Pulmonary artery endothelial cell (primary cell): ENCODE measurements at places on chromosomes 6 and 20. TPM values are rescaled to one million over a fixed set of nuclear protein-coding genes. Genes with fewer than 3 reads are reported as not detected.

C6orf163 gene
- 0.56 and 1.1 TPM in 2 replicates for total RNA-seq

MCCD1 gene
- total RNA-seq, result not detected in 2 replicates

- no peak for DNase-seq
These were observed 41.9 kb downstream of the PCNA start for GRCh38 chr20:5077761-5078387.

GRCh38 chr6:34867484-34867883 lies 20.4 kb downstream of the TAF11 start:
- no peak for DNase-seq

ABCF1 gene
- total RNA-seq, result 53.0 and 67.9 TPM in 2 replicates

DNA sequence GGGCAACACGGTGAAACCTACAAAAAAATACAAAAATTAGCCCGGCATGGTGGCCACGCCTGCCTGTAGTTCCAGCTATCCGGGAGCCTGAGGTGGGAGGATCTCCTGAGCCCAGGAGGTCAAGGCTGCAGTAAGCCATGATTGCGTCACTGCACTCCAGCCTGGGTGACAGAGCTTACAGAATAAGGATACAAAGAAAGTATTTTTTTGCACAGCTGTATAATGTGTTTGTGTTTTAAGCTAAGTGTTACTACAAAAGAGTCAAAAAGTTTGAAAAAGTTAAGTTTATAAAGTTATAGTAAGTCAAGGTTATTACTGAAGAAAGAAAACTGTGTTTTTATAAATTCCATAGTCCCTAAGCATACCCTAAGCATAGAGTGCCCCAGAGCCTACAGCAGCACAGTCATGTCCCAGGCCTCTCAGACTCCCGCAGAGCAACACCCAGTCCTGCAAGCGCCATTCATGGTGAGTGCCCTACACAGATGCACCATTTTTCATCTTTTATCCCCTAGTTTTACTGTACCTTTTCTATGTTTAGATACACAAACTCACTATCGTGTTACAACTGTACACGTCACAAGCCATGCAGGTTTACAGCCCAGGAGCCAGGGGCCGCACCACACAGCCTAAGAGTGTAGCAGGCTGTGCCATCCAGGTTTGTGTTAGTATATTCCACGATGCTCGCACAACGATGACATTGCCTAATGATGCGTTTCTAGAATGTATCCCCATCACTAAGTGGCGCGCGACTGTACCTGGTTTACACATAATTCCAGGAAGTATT lies 22.4 kb downstream of the TAF4 start:
- DNase-seq, result no peak

MYBL2 gene
- total RNA-seq, result 26.6 and 41.9 TPM in 2 replicates

DNA sequence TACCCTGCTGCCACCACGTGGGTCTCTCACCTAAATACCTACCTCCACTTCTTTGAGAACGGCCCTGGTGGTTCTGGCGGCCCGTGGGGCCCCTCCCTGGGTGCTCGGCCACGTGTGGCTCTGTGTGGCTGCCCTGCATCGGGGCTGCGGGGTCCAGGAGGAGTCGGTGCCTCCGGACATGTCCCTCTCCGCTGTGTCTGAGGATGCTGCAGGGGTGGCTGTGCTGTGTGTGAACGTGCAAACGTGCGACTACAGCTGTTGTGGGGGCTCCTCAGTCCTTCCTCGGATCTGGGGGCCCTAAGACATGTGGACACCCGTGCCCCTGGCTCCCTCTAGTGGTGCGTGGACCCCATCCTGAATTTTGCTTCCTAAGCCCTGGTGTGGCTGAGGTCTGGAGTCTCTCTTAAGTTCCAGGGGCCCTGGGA lies 691.8 kb downstream of the QKI start:
- no peak for DNase-seq

- DNase-seq, result no peak
These were observed 353.3 kb upstream of the ARID1B start for GRCh38 chr6:156423829-156424228.

- no peak for DNase-seq
These were observed 53.6 kb downstream of the CDC40 start for GRCh38 chr6:110233770-110234374.

DNA sequence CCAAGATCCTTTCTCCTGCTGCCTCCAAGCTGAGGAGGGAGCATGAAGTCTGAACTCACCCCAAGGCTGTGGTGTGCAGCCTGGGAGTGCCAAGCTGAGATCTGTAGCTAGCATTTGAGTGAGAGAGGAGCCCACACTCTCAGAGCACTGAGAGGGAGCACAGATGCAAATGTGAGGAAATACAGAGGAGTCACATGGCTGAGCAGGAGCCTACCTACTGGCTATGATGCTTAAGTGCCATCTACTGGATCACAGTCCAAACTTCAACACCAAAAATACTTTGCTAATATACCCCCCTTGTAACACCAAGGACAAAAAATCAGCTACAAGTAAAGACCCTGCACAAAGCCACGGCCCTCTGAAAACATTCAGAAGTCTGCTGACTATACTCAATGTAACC lies 94.4 kb upstream of the IMPG1 start:
- DNase-seq, result no peak

- no peak for DNase-seq
These were observed 30.2 kb downstream of the ZHX3 start for GRCh38 chr20:41287327-41287726.

REV3L gene
- 19.7 and 20.0 TPM in 2 replicates for total RNA-seq

MTCH1 gene
- total RNA-seq, result 305 and 329 TPM in 2 replicates

- no peak for DNase-seq
These were observed 66.3 kb upstream of the CD93 start for GRCh38 chr20:23152308-23152892.

DNA sequence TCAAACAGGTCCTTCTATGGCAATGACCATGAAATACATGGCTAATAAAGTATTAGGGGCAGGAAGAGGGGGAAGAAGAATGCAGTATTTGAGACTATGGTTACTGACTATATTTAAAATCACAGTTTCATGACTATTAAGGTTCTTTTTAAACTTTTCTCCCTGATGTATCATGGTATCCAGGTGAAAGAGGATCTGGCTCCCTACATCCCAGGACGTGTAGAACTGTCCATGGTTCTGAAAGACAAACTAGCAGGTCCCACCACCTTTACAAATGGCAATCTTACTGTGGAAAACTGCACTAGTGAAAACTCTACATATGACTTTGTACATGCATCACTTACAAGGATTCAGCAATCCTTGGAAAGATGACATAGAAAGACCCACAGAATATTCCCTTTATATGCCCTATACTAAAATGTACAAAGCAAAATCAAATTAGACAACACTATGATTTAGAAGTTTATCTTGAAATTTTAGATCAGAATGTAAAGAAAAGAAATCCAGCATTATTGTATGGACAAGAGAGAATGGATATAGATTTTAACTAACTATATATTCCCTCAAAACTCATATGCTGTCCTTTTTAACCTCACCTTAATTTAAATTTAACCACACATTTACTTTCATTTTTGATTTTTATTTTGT lies 33.5 kb downstream of the RPP21 start:
- DNase-seq, result no peak

PRRT1 gene
- 0.07 TPM in 1 of 2 replicates, not detected in the other for total RNA-seq

DNA sequence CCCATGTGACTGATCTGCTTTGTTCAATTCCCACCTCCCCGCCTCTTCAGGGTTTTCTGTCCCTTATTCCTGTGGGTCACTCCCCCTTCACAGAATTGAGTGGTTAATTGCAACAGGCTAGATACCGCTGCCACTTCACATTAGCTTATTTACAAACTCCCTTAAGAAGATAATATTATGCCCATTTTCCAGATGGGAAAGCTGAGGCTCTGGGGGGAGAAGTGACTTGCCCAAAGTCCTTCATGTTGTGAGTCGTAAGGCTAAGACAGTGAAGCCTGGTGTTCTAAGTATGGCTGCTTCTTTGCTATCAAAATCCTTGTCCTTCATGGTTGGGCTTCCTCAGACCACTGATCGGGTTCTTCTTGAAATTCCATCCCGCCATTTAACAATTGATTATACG lies 39.9 kb upstream of the PBOV1 start:
- no peak for DNase-seq

DNA sequence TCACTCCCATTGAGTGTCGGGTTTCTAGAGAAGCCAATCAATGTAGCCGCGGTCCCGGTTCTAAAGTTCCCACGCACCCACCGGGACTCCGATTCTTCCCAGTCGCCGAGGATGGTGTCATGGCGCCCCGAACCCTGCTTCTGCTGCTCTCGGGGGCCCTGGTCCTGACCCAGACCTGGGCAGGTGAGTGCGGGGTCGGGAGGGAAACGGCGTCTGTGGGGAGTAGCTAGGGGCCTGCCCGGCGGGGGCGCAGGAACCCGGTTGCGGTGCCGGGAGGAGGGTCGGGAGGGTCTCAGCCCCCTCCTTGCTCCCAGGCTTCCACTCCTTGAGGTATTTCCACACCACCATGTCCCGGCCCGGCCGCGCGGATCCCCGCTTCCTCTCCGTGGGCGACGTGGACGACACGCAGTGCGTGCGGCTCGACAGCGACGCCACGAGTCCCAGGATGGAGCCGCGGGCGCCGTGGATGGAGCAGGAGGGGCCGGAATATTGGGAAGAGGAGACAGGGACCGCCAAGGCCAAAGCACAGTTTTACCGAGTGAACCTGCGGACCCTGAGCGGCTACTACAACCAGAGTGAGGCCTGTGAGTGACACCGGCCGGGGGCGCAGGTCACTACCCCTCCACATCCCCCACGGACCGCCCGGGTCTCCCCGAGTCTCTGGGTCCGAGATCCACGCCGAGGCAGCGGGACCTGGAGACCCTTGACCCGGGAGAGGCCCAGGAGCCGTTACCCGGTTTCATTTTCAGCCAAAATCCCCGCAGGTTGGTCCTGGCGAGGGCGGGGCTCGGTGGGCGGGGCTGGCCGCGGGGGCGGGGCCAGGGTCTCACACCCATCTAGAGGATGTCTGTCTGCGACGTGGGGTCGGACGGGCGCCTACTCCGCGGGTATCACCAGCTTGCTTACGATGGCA lies 35.2 kb upstream of the HLA-G start:
- DNase-seq, result no peak

DNA sequence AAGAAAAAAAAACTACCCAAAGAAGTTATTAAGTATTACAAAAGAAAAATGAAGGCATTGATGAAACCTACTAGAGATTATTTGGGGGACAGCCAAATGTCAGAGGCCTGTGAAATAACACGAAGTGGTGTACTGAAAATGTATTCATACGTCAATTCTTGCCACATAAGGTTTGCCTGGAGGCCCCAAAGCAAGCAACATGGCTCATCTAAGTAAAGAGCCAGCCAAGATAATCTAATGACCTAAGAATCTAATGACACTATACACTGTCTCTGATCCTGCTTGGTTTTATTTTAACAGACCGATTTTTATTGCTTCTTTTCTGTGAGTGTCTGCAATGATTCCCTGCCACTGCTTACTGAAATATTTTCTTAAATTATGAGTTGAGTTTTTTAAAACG lies 34.7 kb downstream of the FILIP1 start:
- DNase-seq, result no peak

- no peak for DNase-seq
These were observed 312.0 kb downstream of the SAMD5 start for GRCh38 chr6:147820520-147820919.

DNA sequence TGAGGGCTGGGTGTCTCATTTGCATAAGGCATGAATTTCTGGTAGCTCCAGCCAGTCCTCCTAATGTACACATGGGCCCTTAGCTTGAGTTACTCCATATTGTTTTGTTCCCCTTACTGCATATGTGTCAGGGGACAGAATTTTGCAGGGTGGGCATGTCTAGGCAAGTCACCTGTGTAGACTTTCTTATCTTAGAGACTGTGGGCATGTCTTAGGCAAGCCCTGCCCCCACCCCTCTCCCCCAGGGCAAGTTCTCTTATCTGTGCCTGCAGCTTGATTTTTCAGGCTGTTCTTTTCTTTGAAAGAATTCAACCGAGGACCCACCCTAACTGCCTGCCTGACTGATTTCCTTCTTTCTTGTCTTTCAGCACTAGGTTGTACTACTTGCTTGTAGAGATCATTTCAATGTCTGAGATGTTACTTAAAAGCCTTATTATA lies 32.1 kb downstream of the NHLRC1 start:
- no peak for DNase-seq

GRCh38 chr6:41258196-41258493 lies 28.3 kb downstream of the TREM1 start:
- no peak for DNase-seq

- DNase-seq, result no peak
These were observed 23.9 kb upstream of the APMAP start for GRCh38 chr20:25016471-25016870.

DNA sequence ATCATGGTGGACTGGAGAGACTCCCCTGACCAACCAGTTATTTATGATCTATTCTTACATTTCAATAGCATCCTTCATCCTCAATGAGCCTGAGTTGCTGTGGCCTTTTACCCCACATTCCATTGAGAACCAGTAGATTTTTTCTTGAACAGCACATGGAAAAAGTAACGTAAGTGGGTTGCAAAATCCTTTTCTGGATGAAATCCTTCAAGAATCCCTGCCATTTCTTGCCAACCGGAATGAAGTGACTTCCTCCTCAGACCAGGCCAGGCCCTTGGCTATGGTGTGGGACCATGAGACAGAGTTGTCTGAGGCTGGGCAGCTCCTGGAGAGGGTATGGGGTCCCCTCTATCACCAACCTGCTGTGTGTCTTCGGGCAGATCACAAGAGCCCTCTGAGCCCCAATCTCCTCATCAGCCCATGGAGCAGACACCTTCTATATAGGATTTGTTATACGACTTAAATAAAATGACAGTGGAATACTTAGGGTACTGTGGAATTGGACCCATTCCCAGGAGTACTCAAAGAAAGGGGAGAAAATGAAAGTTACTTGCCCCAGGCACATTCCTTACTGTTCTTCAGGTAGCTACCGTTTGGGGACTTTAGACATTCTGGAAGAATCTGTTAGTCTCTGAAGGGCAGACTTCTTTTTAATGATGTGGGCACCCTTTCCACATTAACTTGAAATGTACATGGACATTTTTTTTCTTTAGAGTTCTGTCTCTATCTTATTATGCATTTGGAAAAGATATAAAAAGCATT lies 10.9 kb downstream of the EYA2 start:
- DNase-seq, result no peak

DNA sequence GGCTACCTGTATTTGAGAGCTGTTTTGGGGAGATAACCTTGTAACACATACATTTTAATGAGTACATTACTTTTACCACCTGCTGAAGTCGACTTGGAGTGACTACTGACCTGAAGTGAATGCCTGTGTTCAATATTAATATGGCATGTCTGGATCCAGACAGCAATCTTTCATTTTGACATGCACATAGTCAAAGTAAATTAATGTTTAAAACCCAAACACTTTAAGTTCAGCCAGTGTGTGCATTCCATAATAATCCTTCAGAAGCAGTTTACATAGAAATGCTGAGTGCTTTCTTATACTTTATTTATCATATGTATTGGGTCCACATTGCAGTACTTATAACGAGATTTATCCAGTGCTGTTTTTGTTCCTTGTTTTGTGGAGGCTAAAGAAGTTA lies 38.0 kb downstream of the CDKAL1 start:
- no peak for DNase-seq

- DNase-seq, result no peak
These were observed 311.6 kb downstream of the QKI start for GRCh38 chr6:163726037-163726695.

GRCh38 chr20:58619864-58620431 lies 31.1 kb upstream of the STX16 start:
- no peak for DNase-seq

DNA sequence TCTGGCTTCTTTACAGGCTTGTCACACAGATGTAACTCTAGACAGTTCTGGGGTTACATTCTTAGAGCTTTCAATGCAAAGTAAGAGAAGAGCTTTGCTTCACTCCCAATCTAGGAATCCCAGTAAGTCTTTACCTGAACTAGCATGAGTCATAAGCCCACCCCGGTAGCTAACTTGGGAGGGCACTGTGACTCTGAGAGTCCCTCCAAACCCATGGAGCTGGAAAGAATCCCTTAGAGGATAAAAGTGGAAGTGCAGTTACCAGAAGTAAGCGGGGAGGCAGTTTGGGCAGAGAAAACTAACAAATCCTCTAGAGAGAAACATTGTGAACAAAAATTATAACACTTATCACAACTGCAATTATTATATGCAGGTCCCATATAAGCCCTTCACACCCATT lies 84.0 kb upstream of the SMLR1 start:
- DNase-seq, result no peak
